Mammary microvascular endothelial cell (primary cell): ENCODE measurements at places on chromosomes 16 and 17. TPM values are rescaled to one million over a fixed set of nuclear protein-coding genes. Genes with fewer than 3 reads are reported as not detected.

The HOXB2 gene
- 11.6 and 16.8 TPM in 2 replicates for total RNA-seq

The CLEC18B gene
- total RNA-seq: 0.20 TPM in 1 of 2 replicates, not detected in the other

The KRTAP1-1 gene
- not detected in 2 replicates for total RNA-seq

The CCL8 gene
- total RNA-seq: not detected in 2 replicates

The CCR7 gene
- not detected in 2 replicates for total RNA-seq

The DUSP14 gene
- 53.9 and 60.4 TPM in 2 replicates for total RNA-seq

The CTRB1 gene
- not detected in 2 replicates for total RNA-seq

The SULT1A4 gene
- total RNA-seq: 30.4 and 38.4 TPM in 2 replicates

The SCARF1 gene
- total RNA-seq: 102 and 105 TPM in 2 replicates

The GNG13 gene
- total RNA-seq: not detected in 2 replicates

The TEKT5 gene
- not detected in 2 replicates for total RNA-seq

The TNFRSF12A gene
- total RNA-seq: 174 and 225 TPM in 2 replicates

The CHST5 gene
- not detected in 2 replicates for total RNA-seq

The KRTAP4-6 gene
- not detected in 2 replicates for total RNA-seq
